Non-pigmented ciliary epithelial cell (primary cell): ENCODE measurements at places on chromosomes 4 and X.

DNA sequence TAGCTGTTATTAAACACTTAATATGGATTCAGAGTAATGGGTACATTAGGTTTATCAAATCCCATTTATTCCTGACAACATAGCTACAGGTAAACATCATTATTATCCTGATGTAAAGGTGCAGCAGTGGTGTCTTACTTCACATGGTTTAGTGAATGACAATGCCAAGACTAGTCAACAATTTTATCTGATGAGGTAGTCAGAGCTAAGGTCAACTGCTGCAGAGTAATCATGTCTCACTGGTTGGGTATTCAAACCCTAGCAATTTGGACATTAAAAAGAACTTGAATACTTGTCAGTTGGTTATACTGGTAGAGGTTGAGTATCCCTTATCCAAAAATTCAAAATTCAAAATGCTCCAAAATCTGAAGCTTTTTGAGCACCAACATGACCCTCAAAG lies 117.6 kb downstream of the MAB21L2 start:
- no peak for DNase-seq

DNA sequence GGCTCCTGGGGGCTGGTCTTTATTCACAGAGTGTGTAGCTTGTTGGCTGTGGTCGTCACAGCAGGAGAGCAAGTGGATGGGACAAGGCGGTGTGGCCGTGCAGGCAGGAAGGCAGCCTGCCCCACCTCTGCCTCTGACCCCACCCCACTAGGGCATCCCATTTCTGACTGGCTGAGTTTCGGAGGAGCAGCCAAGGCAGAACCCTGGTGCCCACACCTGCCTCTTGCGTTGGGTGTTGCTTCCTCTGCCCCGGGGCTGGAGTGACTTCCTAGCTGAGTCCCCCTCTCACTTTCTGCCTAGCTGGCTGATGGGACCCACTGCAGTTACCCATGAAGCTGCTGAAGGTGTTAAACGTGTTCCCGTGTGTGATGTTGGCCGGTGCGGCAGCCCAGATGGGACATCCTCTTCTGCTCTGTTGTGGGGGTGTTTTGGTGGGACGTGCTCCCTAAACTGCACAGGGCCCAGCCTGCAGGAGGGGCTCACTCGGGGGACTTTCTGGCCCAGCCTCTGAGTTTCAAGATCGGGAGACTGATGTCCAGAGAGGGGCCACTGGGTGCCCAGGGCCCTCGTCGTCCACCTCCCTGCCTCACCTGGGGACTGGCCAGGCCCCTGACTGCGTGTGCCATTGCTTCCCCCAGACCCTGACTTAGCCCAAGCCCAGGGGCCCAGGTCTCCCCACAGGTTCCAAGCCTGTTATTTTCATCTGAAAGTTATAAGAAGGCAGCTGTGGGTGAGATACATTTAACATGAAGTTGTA lies 101.5 kb downstream of the PSAPL1 start:
- DNase-seq, result no peak

DNA sequence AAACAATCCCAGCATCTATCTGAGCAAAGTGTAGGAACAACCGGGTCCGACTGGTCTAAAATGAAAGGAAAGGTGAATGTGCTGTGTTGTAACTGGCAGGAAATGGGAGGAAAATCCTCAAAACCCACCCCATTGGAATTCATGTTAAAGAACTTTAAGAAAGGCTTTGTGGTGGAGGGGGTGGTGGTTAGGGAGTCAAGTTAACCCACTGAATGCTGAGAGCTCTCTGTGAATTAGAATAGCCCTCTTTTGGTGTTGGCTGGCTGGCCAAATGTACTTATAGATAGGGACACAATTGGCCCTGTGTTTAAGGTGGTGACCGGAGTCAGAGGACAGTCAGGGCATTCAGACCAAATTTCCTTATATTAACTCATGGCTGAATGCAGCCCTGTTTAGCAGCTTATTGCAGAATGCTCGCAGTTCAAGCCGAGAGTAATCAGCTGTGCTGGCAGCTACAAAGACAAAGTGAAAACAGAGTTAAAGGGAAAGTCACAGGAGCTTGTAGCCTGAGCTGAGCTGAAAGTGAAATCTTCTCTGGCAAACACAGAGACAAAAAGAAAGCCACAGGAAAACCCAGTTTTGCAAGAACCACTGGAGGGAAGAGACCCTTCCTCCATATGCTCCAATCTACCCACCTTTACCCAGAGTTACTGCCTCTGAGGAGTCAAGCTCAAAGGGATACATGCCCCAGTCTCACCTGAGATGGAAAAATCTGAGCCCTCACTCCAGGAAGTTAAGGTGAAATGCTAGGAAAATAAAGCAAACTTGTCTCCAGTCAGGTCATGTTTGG lies 38.5 kb upstream of the UGT2B7 start:
- no peak for DNase-seq

DNA sequence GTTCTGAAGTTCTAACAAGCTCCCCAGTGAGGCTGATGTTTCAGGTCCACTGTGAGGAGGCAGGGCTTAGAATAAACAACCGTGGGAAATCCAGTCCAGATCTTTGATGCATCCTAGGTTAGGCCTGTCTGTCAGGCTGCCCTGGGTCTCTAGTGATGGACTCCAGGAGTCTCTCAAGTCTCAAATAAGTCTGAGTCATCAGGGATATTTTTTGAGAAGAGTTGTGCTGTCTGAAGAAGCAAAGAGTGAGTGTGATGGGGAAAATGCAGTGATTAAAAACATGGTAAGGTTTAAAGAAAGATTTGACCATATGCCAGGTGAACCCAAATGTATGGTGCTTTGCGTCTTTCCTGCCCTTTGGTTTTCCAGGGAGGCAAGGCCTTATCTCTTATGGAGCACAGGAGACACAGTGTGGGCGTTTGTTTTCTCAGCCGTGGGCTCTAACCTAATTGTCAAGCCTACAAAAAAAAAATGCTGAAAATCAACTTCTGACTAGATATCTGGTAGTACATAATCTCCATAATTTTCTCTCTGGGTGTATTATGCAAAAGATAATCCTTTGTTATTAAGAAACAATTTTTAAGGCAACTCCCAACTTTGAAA lies 100.7 kb downstream of the PTTG2 start:
- no peak for DNase-seq

DNA sequence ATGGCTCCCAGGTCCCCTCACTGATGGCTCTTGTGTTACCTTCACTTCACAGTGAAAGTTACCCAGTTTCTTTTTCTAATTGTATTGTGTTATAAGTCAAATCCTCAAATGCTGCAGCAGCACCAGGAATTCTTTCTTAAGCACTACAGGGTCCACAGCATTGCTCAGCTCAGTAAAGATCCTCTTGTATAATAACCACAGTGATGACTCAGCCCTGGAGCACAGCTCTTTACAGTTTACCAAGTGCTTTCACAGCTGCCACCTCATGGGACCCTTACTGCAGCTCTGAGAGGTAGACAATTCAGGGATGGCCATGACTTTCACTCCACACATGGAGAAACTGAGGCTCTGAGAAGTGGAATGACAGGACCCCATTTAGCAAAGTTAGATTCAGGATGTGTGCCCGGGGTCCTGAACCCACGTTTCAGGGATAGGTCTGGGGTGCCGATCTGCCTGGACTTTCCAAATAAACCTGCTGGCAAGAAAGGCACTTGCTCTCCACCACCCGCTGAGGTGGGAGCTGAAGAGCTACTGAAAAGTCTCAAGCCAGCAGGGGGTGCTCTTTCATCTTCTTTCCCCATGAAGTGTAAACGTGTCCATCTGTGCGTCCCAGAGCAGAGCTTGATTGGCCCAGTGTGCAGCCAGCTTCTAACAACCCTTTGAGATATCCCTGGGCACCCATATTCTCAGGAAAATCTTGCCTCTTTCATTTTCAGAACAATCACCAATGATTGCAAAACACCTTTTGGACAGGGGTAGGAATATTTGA lies 35.7 kb upstream of the GABRQ start:
- DNase-seq, result peak; percentile 1

DNA sequence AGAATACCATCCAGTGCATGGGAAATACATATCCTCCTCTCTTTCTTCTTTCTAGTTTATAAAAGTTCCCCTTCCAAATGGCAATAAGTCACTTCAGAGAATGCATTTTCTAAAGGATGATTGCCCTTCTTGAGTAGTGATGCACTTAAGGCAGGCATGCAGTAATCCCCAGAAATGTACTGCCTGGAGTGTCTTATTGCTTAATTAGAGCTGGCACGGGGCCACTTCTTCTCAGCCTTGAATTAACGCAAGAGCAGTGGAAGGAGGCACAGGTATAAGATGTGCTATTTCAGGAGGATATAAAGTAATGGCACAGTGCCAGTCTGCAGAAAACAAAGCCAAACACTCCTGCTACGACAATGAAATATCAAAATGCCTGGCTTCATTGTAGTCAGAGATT lies 371.4 kb upstream of the FAM241A start:
- DNase-seq, result no peak
